ENCODE measurements at places on chromosomes 5 and 9.

DNA sequence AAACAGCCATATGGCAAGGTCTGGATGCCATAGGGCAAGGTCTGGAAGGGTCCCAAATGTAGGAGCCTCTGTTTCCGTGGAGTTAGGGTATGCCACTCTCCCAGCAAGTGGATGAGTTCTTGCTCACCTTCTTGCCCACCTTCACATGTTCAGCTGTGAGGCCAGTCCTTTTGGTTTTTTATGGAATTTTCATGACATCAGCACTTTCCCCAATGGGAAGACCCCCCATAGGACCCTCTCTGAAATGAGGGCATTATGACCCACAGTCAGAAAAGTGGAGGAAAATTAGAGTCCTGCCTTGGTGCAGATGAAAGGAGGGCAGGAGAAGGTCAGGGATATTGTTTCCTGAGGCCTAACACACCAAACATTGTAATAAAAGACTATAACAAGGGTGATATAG lies 53.9 kb downstream of the RASA1 start:
- DNase-seq: no peak

GRCh38 chr5:13427827-13428557 lies 516.5 kb downstream of the DNAH5 start:
- DNase-seq: no peak

DNA sequence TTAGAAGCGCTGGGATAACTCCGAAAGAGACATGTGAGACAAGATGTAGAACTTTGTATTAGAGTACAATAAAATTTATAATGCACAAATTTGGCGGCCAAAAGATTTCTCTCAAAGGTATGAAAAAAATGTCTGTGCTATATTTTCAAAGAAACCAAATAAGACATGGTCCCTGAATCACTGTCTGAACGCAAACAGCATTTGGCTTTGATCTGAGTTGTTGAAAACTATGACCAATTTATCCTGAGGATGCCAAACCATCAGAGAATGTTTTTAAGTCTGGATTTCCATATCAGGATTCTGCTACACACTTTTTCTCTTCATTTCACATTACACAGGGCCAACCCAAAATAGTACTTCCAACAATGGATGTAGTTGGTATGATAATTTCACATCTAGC lies 9.9 kb upstream of the GLIS3 start:
- no peak for DNase-seq

GRCh38 chr5:138967791-138968448 lies 92.8 kb upstream of the LRRTM2 start:
- peak; percentile 25 for DNase-seq

- DNase-seq: no peak
These were observed 35.3 kb downstream of the ZDHHC11B start for GRCh38 chr5:749101-749670.

- DNase-seq: no peak
These were observed 94.9 kb downstream of the CACNA1B start for GRCh38 chr9:137972355-137972987.

DNA sequence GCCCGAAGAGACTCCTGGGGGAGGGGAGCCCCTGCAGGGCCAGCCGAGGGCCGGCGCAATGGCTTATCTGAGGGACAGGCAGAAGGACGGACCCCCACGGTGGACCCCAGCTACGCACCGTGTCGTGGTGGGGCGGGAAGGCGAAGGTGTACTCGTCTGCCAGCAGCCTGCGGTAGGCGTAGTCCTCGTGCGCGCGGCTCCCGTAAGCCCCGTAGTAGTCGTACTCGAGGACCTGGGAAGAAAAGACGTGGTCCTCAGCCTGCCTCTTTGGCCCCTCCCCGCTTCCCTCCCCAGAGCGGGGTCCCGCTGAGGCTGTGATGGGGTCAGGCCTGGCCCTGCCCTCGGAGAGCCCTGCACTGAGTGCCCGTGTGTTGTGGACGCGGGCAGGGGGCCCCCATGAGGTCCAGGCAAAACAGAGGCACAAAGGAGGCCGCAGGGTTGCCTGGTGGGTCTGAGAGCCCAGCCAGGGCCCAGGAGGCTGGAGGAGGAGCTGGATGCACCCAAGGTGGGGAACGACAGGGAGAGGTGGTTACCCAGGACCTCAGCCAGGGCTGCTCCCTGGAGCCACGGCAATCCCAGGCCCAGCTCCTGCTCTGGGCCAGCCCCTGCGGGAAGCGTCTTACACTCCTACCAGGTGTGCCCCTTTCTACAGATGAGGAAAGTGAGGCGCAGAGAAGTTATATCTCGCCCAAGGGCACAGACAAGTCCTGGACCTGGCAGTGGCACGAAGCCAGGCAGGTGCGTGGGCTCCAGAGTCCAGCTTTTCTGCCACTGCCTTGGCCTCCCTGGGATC lies 35.2 kb downstream of the SARDH start:
- DNase-seq: no peak

- peak; percentile 9 for DNase-seq
These were observed 6.4 kb downstream of the GRIA1 start for GRCh38 chr5:153496835-153497234.

DNA sequence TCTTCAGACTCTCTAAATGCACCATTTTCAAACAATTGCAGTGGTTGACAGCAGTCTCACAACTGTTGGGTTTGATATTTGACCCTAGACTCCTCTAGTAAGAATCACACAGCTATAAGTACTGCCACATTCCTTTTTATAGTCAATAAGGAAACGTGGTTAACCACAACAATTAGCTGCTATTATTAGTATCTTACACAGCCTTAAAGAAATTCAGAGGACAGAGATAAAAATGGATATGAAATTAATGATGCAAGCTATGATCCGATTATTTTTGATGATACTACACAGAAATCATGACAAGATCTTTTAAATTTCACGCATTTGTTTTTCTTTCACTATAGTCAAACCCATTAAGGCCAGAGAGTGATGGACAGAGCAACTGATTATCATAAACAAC lies 288.6 kb upstream of the C9orf72 start:
- DNase-seq: peak; percentile 1

GRCh38 chr9:134455934-134456755 lies 129.9 kb downstream of the RXRA start:
- DNase-seq: no peak

GRCh38 chr5:132601071-132601728 lies 44.4 kb downstream of the RAD50 start:
- DNase-seq: no peak

- DNase-seq: no peak
These were observed 78.3 kb upstream of the POU5F2 start for GRCh38 chr5:93819668-93820067.

GRCh38 chr9:85964949-85965348 lies 24.0 kb downstream of the NAA35 start:
- DNase-seq: no peak

- DNase-seq: no peak
These were observed 66.0 kb downstream of the WDR41 start for GRCh38 chr5:77425998-77426659.

GRCh38 chr5:113230711-113231652 lies 203.8 kb downstream of the TSSK1B start:
- DNase-seq: no peak

- no peak for DNase-seq
These were observed 21.4 kb downstream of the ZNF608 start for GRCh38 chr5:124725040-124725434.

DNA sequence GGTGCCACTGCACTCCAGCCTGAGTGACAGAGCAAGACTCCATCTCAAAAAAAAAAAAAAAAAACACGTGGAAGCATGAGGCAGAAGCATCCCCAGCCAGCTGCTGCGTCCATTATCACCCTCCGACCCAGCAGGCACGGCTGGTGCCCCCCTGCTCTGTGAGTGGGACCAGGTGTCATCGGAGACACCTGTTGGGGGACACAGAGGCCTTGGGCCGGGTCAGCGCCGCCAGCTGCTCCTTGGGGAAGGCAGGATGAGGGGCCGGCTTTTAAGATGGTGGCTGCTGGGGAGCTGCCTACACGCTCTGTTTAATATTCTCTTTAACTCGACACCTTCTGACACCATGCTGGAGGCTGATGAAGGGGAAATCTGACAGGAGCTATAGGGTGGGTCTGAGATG lies 80.2 kb upstream of the RUFY1 start:
- no peak for DNase-seq

DNA sequence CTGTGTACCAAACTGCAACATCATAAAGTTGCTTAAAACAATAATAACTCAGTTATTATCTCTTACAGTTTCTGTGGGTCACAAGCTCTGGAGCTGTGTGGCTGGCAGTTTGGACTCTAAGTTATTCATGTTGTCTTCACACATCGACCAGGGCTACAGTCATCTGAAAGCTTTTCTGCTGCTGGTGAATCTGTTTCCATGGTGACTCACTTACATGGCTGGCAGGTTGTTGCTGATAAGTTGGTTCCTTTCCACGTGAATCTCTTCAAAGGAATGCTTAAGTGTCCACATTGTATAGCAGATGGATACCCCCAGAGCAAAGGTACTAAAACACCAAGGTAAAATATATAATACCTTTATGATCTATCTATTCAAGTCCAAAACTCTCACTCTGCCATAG lies 44.8 kb upstream of the CYLC2 start:
- DNase-seq: no peak

DNA sequence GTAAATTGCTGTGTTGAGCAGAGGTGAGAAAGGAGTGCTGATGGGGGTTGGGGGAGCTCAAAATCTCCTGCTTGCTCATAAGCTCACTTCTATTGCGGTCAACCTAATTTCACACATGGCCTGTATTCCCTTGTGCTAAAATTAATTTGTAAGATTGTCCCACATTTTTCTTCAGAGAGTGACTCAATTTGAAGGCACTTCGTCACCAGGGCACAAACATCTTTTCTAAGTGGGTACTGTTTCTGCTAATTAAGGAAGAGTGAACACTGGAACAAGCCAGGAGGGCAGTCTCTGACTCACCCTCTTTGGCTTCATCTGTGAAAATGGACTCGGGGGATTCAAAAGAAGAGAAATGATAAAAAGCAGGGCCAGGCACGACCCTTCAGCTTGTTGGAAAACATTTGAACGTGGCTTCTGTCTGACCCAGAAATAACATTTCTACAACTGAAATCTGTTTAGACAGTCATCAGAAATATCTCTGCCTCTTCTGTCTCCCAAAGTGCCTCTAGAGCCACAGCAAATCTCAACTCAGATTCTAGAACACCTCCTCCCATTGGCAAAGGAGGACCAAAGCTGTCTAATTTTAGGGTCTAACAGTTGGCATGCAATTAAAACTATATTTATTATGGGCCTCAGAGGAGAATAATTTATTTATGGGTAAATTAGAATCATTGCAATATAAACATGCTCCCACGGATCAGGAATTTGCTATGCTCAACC lies 49.8 kb downstream of the FEM1C start:
- DNase-seq: no peak

- no peak for DNase-seq
These were observed 10.9 kb downstream of the FBXL7 start for GRCh38 chr5:15510831-15511230.

DNA sequence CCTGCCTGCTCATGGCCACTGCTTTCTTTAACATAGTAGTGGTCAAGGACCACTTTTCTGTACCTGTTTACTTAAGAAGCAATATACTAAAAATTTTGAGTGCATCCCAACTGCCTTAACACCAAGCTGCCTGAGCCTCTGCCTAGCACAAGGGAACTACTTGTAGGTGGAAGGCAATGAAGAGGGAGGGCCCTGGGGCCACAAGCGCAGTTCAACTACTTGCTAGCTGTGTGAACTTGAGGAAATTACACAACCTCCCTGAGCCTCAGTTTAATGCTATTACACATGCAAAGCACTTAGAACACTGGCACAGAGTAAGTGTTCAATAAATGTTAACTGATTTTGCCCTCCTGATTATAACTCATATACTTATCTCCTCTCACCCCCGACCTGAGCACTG lies 6.3 kb downstream of the ARL15 start:
- no peak for DNase-seq

DNA sequence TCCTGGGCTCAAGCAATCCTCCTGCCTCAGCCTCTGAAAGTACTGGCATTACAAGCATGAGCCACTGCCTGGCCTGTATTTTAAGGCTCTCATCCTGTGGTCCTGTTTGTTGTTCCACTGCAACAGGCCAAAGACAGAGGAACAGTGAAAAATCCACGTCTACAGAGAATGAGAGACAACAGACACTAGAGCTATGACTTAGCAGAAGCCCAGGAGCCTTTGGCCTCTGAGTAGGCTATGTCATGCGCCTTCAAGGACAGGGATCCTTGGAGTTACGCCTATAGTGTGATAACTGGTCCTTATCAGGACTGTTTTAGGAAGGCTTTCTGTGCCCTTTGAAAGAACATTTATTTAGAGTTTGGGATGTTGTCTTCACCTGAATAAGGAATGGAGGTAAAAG lies 10.5 kb downstream of the POC5 start:
- DNase-seq: no peak

DNA sequence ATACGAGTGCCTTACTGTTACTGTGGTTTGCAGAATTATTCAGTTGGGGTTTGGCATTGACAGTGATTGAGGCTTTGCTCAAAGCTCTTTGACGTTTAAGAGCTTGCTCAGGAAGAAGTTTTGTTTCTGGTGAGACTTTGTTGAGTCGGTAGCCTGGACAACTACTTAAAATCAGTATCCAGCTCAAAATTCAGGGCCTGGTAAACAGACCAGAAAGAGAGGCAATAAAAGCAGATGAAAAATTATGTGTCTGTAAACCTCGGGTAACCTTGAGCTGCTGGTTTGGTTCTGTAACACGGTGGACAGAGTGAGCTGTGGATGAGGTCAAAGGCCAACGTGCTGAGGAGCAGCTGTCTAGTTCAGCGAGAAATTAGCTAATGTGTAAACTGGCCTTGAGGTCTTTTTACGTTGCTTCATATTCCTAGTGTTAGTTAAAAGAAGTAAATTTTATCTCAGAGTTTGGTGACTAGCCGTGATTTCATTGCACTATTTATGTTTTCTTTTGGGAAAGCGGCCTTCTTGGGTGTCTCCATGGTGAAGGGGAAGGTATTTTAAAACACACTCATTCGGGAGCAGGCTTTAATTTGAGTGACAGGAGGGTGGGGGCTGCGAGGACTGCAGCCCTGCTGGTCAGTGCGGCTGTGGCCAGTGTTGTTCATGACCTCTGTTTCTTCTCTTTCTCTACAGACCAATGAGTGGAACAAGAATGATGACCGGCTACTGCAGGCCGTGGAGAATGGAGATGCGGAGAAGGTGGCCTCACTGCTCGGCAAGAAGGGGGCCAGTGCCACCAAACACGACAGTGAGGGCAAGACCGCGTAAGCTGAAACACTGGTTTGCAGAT lies 82.0 kb upstream of the TTC23L start:
- peak; percentile 80 for DNase-seq

- no peak for DNase-seq
These were observed 113.4 kb downstream of the PAPPA start for GRCh38 chr9:116267021-116267420.

GRCh38 chr9:79759460-79759859 lies 187.7 kb downstream of the TLE4 start:
- no peak for DNase-seq

DNA sequence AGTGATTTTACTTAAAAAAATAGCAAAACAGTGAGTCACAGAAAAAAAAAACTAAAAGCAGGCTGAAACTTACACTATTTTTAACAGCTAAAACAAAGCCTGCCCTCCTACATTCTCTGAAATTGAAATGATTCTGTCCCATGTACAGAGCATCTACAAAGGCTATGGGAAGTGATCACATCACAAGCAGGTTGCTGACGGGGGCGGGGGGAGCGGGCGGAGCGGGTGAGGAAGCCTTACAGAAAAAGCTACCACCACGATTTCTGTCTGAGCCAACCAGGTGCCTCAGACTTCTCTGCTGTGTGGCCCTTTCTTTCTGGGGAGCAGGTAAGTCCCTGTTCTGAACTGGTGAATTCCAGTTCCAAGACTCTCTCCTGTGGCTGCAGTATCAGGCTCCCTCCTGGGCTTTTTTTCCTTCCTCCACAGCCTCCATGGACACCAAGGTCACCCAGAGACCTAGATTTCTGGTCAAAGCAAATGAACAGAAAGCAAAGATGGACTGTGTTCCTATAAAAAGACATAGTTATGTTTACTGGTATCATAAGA lies 104.9 kb downstream of the ANKRD18B start:
- no peak for DNase-seq

All from Caki2 (cell line).